ENCODE measurements at places on chromosomes 1 and 21. TPM values are rescaled to one million over a fixed set of nuclear protein-coding genes. Genes with fewer than 3 reads are reported as not detected.

The EFNA4 gene
- total RNA-seq, result 6.6 TPM

- no peaks in the 10 kb centered on the region for H3K4me1 ChIP-seq
- DNase-seq, result no peak
- H3K36me3 ChIP-seq, result no peaks in the 10 kb centered on the region
- H3K4me3 ChIP-seq, result no peak overlapping the region
Measured at GRCh38 chr1:164759979-164760469, 201.0 kb downstream of the PBX1 start.

The DNASE2B gene
- not detected for total RNA-seq

The MYBPH gene
- total RNA-seq, result not detected

The OR2T2 gene
- total RNA-seq, result not detected

The CRB1 gene
- total RNA-seq, result not detected

GRCh38 chr1:44707112-44707881 lies 23.7 kb downstream of the RNU5D-1 start:
- H3K4me1 ChIP-seq, result peaks cover 14% of the 10 kb centered on the region
- no peak overlapping the region for H3K4me3 ChIP-seq
- DNase-seq, result no peak

The GADD45A gene
- 30.7 TPM for total RNA-seq

The C1orf87 gene
- not detected for total RNA-seq

- H3K4me1 ChIP-seq, result no peaks in the 10 kb centered on the region
- H3K27me3 ChIP-seq, result no peaks in the 10 kb centered on the region
- H3K4me3 ChIP-seq, result no peak overlapping the region
- H3K27ac ChIP-seq, result no peak overlapping the region
Measured at GRCh38 chr1:216124192-216124781, 299.0 kb downstream of the USH2A start.

DNA sequence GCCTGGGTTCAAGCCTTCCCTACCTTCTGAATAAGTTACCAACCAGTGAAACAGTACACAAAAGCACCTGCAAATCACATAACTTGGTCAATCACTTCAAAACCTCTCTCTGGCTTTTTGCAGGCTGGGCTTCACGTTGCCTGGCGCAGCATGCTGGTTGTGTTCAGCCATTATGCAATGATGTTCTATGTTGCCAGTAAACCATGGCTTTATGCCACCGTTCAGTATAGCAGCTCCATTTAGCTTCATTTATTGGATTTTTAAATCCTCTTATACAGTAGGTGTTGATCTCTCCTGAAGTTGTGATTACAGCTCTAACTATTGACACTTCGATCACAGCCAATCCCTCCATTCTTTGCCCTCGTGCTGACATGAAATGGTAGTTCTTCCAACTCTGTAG lies 233.6 kb upstream of the PTBP2 start:
- no peak overlapping the region for H3K4me3 ChIP-seq
- no peaks in the 10 kb centered on the region for H3K36me3 ChIP-seq
- no peaks in the 10 kb centered on the region for H3K4me1 ChIP-seq
- no peak for DNase-seq
- no peak overlapping the region for H3K27ac ChIP-seq
